Hematopoietic multipotent progenitor cell treated with erythropoietin and hydrocortisone succinate and interleukin-3 and kit ligand, for 17 days (in vitro differentiated cells): ENCODE measurements at places on chromosomes 5 and 9.

GRCh38 chr5:98308960-98309359 lies 464.5 kb upstream of the RGMB start:
- no peak for DNase-seq

- no peak for DNase-seq
Observed at GRCh38 chr5:84086511-84086910, 298.2 kb downstream of the EDIL3 start.

GRCh38 chr9:94952565-94953373 lies 226.3 kb downstream of the AOPEP start:
- DNase-seq, result no peak

GRCh38 chr9:119844431-119844830 lies 475.2 kb upstream of the BRINP1 start:
- no peak for DNase-seq

- DNase-seq, result no peak
Observed at GRCh38 chr5:172505403-172505759, 51.1 kb upstream of the SH3PXD2B start.
